ENCODE measurements at places on chromosomes 16 and 17.

DNA sequence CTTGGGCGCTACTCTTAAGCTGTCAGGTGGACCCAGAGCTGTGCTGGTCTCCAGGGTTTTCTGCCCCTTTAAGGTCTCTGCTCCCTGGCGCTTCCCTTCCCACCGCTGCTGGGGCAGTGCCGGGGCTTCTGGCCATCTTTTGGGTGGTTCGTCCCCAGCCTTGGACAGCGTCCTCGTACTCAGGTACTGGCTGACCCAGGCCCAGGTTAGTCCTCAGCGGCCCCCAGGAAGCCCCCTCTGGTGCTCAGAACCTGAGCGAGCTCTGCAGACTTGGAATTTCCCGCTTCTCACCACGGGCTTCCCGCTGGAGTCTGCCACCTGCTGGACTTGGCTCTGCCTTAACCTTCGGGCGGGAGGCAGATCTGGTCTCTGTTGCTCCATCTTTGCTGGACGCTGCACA lies 94.1 kb upstream of the ZNF750 start:
- DNase-seq: no peak

GRCh38 chr17:10563991-10564660 lies 14.7 kb upstream of the MYH2 start:
- DNase-seq: no peak

GRCh38 chr16:46894036-46894672 lies 10.0 kb downstream of the GPT2 start:
- DNase-seq: no peak

DNA sequence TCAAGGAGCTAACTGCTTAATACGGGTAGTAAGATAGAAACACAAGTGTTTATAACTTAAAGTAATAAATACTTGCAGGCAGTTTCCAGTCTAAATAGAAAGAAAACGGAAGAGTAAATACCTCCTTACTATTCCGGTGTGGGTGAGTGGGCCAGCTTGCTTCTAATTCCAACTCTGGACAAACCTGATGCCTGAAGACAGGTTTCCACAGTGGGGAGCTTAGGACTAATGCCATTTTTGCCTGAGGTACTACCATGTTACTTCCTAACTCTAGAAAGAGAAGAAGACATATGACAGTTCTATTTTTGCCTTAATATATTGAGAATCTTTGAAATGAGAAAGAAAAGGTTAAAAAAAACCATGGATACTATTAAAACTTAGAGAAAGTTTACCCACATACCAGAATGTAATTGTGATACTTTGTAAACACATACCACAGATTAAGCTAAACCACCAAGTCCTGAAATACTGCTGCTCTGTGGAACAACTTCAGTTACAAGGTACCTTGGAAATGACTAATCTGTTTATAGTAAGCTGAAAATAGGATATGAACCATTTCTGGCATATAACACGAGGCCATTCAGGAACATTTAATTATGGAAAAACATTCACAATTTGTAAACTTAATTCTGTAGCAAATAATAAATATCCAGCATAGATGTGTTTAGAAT lies 70.2 kb downstream of the ZZEF1 start:
- no peak for DNase-seq

DNA sequence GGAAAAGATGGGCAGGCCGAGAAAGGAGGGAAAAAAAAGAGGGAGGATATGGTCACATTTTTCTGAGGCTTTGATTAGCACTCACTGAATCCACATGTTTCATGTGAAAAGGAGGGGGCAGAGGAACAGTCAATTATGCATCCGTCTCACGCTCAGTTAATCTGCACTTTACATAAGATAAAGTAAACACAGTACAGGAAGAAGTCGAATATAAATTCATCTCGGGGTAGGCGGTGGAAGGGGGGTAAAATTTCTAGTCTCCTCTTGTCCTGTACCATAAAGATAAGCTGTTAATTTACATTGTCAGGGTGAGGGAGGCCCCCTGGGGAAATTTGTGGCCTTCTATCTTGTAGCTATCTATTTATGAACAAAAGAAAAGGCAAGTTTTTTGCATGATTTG lies 73.1 kb upstream of the CES5A start:
- no peak for DNase-seq

- peak; percentile 37 for DNase-seq
These were observed 12.4 kb downstream of the METTL9 start for GRCh38 chr16:21611556-21612384.

GRCh38 chr16:12449795-12450194 lies 353.9 kb downstream of the CPPED1 start:
- no peak for DNase-seq

GRCh38 chr17:75571197-75571884 lies 16.3 kb upstream of the MYO15B start:
- DNase-seq: no peak

DNA sequence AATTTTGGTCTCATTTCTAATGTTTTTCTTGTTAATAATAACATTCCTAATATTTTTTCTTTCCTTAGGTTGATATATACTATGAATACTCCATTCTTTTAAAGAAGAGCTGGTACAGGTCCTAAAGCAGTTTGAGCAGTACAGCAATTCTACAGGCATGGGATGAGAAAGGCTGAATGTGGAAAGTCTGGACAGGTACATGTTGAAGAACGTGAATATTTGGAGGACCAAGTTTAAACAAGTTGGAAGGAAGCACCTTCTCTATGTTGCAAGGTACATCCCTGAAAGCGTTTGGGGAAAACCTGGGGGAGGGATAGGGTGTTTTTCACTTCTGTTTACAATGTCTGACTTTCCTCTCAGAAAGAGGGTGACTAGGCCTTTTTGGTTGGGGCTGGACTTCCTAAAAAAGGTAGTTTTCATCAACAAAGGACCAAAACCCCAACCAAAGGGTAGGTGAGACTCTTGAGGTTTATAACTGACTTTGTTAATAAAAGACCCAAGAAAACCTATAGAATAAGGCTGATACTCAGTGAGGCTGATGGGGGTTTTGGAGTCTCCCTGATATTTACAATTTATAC lies 95.9 kb upstream of the AXIN2 start:
- no peak for DNase-seq

DNA sequence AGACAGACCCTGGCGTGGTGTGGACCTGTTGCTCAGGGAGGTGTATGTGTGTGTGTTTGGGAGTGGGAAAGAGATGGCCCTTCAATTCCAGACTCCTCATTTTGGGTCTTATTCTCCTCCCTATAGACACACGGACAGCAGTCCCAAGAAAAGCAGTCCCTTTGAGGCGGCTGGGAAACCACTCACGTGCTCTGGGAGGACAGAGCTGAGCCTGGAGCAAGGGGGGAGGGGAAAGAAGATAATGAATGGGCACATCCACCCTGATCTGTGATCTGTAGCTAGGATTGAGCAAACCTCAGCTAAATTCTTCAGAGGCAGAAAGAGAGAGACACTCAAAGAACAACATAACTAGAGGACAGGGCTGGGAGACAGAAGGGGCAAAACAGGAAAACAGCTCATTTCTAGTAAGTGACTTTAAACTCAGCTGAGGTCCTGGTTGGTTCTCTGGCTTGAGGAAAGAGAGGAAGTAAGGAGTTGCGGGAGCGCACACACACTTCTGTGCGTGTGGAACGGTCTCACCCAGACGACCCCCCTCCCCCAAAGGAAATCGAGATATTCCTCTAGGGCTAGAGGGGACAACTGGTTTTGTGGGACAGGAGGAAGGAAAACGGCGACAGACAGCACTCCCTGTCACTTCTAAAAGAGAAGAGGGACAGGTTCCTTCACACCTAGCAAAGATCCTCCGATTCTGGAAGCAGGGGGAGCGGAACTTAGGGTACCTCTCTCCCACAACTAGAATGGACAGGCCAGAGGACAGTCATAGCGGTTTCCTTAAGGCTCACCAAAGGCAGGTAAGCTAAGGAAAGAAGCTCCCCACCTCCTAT lies 658 bp downstream of the RAB5C start:
- DNase-seq: peak; percentile 42

- DNase-seq: no peak
These were observed 14.5 kb downstream of the BAIAP2 start for GRCh38 chr17:81049372-81049911.

Measured in K562 (cell line).